Hindlimb muscle (tissue), 1 donor: ENCODE measurements at places on chromosomes 13 and 19.
A peak's percentile ranks its signal among the peaks of the same experiment; 100 is the strongest.

DNA sequence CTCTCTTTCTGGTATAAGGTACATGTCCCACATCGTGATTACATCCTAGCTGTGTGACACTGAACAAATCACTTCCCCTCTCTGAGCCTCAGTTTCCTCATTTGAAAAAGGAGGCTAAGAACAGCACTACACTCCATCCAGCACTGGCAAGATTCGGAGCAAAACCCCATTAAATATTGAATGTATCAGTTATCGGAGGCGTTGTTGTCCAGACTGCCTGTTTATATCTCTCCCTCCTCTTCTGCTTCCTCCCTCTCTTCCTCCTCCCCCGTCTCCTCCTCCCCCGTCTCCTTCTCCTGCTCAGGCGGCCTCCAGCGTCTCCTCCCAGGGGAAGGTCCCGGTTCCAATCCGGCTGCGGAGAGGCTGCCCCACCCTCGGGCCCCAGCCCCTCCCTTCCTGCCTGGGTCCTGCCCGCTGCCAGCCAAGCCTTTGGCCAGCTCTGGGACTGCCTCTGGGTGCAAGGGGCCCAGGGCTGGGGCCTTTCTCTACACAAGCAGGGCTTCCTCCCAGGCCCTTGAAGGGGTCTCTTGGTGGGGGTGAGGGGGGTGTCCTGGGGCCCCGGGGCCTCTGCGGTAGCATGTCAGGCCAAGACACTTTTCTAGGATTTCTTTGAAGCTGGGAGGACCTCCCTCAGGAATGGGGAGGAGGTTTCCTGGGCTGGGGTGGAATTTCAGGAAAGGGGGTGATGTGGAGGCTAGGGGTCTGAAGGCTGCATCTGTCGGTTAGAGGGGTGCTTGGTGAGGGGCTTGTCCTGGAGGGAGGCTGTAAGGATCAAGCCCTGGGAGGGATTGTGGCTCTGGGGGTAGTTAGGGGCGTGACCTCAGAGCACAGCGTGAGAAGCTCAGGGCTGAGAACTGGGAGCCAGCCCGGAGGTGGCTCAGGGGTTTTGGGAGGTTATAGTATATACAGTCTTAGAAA, 1.9 kb downstream of the RRAS start:
- peak; percentile 63 for DNase-seq

- no peak for DNase-seq
Measured at GRCh38 chr19:12752056-12752781, 628 bp downstream of the BEST2 start.

DNA sequence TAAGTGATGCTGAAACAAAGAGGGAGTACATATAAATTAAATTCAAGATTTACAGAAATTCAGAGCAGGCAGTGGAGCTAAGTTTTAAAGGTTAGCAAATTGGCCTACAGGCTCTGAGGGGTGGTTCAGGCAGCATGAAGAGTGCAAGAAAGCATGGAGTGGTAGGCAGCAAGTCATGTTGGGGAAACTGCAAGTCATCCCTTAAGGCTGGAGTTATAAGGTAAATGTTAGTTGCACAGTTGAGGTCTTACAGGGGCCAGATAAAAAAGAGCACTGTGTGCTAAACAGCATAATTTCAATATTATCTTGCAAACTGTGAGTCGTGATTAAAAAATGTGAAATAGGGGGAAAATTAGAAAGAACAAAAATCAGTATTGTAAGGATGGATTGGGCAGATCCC, 106.2 kb downstream of the VWA8 start:
- no peak for DNase-seq

GRCh38 chr13:101869553-101869952, 417.1 kb downstream of the ITGBL1 start:
- DNase-seq = no peak

DNA sequence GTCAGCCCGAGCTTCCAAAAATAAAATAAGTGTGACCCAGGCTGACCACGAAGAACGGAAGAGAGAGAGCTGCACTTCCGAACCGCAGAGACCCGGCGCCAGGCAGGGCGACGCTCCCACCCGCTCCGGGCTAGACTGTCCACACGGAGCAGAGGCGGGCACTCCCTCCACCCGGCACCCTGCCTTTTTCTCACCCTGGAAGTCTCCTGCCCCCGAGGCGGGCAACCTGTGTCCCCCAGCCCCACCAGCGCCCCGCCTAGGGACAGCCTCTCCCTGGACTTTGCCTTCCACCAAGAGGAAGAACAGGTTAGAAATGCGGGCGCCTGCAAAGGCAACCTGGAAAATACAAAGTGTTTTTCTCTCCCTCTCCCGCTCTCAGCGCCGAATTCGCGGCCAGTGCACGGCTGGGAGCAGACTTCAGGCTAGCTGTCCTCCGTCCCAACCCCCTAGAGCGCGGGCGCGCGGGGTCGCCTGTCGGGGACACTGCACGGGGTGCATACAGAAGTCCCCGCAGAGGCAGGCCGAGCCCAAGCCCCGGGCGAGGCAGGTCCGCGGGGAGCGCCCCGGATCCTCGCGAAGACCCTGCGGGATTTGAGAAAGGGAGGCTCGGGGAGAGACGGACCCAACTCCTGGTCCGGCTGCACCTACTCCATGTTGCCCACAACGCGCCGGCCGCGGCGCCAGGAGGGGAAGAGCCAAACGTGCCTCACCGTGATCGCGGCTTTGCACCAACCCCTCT, 845 bp downstream of the SPRY2 start:
- DNase-seq = peak; percentile 55

DNA sequence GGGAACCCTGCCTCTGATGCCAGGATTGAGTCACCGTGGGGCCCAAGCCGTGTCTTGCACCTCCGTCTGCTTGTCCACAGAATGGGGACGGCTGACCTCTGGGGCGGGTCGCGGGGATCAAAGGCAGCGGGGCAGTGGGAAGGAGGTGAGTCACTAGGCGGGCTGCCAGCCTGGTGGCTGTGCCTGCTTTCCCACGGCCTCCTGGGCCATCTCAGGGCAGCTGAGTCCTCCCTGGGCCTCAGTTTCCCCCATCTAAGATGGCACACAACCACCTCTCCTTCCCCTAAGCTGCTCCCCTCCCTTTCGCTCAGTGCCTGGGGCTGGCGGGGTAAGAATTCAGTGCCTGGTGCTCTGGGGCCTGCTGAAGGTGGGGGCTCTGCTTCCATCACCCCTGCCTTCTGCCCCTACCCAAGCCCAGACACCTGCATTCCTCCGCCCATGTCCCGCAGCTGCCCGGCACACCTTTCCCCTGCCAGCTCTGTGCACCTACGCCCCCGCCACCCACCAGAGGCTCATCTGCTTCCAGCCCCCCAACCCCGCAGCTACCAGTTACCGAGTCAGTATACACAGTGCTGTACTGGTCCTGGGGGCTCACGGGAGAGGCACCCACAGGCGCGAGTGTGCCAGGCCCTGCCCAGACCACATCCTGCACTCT, 3.5 kb downstream of the MKNK2 start:
- no peak for DNase-seq

GRCh38 chr13:39023316-39023715, 14.6 kb downstream of the PROSER1 start:
- no peak for DNase-seq

DNA sequence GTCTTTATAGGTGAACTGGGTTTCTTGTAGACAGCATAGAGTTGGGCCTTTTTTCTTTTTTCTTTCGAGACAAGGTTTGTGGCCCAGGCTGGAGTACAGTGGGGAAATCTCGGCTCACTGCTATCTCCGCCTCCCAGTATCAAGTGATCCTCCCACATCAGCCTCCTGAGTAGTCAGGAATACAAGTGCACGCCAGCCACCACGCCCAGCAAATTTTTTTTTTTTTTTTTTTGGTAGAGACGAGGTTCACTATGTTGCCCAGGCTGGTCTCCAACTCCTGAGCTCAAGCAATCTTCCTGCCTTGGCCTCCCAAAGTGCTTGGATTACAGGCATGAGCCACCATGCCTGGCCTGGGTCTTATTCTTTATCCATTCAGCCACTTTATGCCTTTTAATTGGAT, 5.1 kb upstream of the CALM3 start:
- no peak for DNase-seq

- no peak for DNase-seq
Measured at GRCh38 chr13:85367887-85368286, 431.3 kb downstream of the SLITRK6 start.

GRCh38 chr13:26133851-26134250, 82.0 kb upstream of the SHISA2 start:
- DNase-seq = no peak

DNA sequence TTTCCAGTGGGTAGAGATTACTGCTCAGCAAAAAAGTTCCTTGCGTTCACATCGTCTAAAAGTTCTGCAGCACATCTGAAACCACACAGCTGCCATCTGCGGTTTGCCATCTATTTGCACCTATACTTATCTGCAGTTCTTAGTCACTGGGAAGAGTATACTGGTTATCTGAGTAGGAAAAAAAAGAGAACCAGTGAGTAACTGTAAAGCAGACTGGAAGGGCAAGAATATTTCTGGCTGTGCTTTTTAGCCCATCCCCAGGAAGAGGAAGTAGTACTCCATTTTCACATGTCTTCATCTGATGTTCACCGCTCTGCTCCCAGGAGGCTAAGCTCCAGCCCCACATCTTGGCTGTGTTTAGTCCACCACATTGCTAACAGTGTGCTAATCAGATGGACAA, 35.6 kb downstream of the EFNB2 start:
- no peak for DNase-seq

GRCh38 chr19:993361-993830, 6.8 kb upstream of the GRIN3B start:
- DNase-seq = no peak

- DNase-seq = no peak
Measured at GRCh38 chr19:3129112-3129511, 6.7 kb upstream of the GNA15 start.

DNA sequence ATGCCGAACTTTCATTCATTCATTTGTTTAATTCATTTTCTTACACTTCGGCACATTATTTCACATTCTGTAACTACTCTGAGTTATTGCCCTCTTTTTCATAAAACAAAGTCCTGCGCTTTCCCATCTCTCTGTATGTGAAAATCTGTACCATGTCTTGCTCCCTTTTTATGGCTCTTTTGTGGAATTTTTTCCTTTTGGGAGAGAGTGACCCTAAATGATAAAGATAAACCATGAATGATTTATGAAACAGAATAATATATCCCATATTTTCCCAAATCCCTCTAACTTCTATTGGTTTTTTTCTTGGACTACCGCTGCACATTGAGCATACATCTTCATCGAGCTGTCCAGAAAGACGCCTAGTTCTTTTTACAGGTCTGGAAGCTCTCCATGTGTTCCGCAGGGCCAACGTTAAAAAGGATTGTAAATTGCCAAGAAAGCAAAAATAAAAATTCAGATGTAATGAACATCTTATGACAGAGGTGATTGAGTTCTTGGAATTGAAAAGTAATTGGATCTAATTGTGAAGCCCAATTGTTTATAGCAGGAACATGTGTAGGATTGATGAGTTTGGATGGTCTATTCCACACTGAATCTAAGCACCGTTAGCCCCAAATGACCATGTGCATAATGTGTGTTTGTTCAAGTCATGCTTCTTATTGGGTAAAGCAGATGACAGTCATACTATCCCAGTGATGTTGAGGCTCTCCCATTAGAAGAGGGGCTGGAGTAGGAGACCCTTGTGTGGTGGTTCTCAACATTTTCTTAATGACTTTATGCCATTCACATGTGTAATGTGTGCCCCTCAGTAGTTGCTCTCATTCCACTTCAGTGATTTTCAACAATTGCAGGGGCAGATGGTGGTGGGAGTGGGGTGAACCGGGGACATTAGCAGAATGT, 378.9 kb downstream of the DLEU7 start:
- no peak for DNase-seq

- no peak for DNase-seq
Measured at GRCh38 chr19:4717191-4717965, 6.3 kb downstream of the DPP9 start.

GRCh38 chr19:2962018-2962670, 15.2 kb upstream of the TLE6 start:
- DNase-seq = peak; percentile 84

DNA sequence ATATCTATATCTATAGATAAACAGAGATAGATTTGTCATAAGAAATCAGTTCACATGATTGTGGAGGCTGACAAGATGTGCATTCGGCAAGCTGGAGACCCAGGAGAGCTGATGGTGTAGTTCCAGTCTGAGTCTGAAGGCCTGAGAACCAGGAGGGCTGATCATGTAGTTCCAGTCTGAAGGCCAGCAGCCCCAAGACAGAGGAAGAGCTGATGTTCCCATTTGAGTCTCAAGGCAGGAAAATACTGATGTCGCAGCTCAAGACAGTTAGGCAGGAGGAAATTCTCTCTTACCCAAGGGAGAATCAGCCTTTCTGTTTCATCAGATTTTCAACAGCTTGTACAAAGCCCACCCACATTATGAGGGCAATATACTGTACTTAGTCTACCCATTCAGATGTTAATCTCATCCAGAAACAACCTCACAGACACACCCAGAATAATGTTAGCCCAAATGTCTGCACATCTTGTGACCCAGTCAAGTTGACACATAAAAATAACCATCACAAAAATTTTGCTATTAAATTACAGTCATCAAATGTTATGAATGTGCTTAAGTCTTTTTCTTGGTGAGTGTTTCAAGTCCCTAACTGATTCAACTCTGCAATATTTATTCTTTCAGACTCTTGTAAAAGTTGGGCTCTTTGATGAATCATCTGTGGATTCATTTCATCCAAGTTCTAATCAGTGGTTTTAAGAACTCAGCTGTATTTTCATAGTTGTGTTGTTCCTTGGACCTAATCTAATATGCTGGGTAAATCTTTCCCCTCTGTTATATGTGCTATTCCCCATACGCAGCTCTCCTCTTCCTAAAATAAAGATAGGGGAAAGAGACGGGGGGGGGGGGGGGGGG, 22.7 kb upstream of the LRCH1 start:
- DNase-seq = no peak

- no peak for DNase-seq
Measured at GRCh38 chr19:54107876-54108490, 5.3 kb downstream of the NDUFA3 start.

DNA sequence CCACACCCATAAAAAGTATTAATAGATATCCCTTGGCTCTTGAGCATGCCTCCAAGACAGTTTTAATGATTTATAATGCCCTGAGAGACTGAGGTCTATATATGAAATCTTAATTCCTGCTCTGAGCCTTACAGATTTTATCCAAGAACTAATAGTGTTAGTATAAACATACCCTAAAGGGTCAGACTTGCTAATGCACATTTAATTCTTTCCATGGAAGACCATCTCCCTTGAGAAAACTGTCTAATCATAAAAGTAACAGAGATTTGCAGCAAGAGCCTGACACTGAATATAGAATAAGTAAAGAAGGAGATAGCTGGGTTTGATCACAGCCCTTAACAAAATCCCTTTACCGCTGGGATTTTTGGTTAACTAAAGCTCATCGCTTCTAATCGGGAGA, 650.8 kb upstream of the KLF12 start:
- DNase-seq = no peak

DNA sequence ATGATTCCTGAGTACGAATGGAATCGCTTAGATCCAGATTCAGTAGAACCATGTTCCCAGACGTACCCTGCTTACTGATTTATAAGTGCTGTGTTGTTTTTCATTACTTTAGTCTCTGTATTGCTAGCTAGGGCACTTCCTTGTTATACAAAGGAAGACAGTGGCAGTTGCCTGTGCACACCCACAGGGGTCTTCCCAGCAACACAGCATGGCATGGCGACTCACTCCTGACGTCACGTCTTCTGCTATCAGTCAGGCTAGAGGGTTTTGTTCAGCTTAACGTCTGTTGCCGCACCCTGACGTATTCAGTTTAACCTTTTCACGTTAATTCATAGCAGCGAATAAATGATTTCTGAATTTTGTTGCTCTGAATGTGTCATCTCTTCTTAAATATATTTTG, 295.1 kb downstream of the MYO16 start:
- DNase-seq = no peak

GRCh38 chr19:15989889-15990288, 41.1 kb downstream of the OR10H4 start:
- DNase-seq = no peak
